Activated naive CD4-positive, alpha-beta T cell (primary cell): ENCODE measurements at places on chromosomes 12 and 14.

GRCh38 chr12:121420109-121420508, 20.2 kb downstream of the RNF34 start:
- no peak for DNase-seq

DNA sequence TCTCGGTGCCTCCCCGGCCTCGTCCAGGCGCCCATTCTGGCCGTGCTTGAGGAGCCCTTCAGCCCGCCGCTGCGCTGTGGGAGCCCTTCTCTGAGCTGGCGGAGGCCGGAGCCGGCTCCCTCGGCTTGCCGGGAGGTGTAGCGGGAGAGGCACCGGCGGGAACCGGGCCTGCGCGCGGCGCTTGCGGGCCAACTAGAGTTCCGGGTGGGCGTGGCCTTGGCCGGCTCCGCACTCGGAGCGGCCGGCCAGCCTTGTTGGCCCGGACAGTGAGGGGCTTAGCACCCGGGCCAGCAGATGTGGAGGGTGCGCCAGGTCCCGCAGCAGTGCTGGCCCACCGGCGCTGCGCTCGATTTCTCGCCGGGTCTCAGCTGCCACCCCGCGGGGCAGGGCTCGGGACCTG, 168.7 kb upstream of the RPL10L start:
- DNase-seq: no peak

DNA sequence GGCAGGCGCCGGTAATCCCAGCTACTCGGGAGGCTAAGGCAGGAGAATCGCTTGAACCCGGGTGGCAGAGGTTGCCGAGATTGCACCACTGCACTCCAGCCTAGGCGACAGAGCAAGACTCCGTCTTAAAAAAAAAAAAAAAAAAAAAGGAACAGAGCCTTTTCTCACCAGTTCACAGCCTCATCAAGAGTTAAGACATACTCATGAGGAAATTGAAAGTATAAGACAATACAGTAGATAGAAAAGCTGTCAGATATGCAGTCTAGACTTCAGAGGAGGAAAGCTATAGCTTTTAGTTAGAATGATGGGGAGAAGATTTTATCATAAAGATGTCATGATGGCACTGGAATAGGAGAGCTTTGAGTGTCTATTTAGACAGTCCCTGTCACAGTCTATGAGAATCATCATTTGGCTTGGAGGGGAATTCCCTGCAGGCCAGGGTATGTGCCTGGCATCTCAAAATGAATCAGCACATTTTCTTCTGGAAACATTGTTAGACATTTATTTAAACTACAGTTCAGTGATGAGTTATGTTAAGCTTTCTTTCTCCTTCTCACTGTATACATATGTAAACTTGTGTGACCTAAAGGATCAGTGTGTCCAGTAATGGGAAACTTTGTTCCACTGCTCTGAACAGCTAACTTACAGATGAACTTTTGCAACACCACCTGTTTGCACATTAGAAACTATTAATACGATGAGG, 2.9 kb upstream of the RAB35 start:
- DNase-seq: no peak

DNA sequence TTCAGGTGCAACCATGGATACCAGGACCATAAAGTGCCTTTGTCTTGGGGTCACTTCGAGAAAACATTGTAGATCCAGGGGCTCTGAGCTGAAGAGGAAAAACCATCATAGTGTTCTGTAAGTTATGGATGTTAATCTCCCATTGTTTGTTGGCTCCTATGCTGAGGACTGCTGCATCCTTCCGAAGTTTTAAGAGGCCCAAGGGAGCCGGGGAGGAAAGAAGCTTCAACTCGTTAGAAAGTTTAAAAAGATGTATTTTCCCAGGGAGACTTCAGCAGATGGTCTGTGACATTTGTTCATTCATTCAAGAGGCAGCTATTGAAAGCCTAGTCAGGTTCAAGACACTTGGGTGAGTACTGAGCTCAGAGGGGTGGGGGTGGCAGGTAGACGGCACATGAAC, 378.8 kb upstream of the TBX3 start:
- no peak for DNase-seq

DNA sequence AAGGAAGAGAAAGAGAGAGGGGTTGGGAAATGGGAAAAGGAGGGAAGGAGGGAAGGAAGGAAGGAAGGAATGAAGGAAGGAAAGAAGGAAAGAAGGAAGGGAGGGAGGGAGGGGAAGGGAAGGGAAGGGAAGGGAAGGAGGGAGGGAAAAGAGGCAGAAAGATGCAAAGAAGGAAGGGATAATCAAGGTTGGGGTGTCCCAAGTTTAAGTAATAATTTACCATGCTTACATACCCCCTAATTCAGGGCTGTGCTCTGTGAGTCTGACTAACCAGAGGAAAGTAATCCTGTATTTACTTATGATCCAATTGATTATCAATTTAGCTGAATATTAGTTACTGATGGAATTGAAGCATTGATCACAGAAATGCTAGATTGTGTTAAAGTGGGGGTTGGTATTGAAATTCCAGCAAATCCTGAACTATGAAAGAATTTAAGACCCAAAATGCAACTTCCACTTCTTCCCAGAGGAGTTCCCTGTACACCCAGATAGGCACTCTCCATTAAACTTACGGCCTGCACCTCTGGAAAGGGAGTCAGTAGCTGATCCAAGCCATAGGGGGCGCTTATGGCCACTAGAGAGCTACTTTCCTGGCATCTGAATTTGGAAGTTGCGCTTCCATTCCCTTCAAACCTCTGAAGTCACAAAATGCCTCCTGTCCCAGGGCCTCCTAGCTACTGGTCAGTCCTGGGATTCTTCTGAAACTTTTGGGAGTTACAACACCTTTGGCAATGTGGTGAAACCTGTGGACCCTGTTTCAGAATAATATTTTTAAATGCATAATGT, 162.7 kb upstream of the PWP1 start:
- DNase-seq: no peak

DNA sequence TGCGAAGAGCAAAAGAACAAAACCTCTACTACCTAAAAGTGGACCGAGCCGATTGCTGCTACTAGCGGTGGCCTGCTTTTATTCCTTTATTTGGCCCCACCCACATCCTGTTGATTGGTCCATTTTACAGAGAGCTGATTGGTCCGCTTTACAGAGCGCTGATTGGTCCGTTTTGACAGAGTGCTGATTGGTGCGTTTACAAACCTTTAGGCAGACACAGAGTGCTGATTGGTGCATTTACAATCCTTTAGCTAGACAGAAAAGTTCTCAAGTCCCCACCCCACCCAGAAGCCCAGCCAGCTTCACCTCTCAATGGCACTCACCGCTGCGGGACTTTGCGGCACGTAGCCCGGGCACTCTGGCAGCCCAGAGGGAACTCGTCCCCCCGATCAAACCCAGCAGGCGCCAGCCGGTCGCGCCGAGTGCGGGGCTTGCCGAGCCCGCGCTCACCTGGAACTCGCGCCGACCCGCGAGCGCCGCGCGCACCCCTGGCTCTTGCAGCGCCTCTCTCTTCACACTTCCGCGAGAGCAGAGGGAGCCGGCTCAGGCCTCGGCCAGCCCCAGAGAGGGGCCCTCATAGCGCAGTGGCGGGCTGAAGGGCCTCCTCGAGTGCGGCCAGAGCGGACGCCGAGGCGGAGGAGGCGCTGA, 8.7 kb upstream of the FGD4 start:
- DNase-seq: no peak

GRCh38 chr14:67680121-67680602, 5.7 kb upstream of the VTI1B start:
- DNase-seq: no peak

GRCh38 chr14:22821193-22822015, 6.2 kb upstream of the SLC7A7 start:
- no peak for DNase-seq

- no peak for DNase-seq
Observed at GRCh38 chr14:64573109-64573508, 23.3 kb downstream of the PPP1R36 start.

GRCh38 chr14:68364792-68365192, 428.1 kb downstream of the ZFP36L1 start:
- no peak for DNase-seq

DNA sequence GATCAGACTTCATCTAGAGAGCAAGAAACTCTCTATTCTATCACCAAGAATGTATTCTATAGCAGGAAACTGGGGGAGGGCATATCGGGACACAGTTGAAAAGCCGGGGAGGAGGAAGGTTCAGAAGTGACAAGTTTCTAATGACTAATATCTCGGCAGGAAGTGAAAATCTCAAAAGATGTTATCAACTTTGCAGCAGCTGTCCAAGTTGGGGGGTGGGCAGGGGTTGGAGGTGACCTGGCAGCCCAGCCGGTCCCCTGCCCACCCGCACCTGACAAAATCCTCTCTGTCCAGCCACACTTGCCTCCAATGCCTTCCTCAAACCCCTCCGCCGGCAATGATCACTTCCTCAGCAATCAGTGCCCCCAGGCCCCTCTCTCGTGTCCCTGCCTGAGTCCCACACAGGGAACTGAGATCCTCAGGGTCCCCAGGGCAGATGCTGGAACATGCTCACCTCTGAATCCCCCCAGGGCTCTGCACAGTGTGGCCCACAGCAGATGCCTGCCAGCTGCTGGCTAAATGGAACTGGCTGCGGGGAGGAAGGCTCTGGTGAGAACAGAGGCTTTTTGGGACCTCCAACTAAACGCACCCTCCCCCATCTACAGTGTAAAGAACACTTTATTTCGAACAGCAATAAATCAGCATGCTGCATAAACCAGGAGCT, 43.9 kb downstream of the CCDC88C start:
- DNase-seq: no peak

DNA sequence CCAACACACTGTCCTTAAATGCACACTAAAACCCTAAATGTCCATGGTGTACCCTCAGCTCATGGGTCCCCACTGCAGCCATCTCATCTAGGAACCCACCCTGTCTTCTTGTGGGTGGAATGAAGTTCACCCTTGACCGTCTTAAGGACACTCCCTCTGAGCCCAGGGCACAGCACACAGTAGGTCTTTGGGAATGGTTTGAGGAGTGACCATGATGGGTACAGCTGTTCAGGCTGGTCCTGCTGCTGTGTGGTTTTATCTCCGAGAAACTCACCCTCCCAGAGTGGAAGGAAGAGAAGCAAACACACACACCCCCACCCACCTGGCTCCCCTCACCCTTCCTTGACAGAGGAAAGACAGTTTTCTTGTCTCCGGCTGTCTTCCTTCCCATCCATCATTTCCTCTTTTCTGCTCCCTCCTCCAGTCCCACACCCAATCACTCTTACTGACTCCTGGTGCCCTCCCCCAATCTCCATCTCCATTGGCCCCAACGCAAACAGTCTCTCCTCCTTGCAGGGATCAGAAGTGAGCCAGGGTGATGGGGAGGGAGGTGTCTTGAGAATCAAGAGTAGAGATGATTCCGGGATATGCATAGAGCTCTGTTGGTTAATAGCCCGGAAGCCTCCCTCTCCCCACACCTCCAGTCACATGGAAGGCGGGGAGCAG, 105.9 kb upstream of the LHX5 start:
- no peak for DNase-seq

DNA sequence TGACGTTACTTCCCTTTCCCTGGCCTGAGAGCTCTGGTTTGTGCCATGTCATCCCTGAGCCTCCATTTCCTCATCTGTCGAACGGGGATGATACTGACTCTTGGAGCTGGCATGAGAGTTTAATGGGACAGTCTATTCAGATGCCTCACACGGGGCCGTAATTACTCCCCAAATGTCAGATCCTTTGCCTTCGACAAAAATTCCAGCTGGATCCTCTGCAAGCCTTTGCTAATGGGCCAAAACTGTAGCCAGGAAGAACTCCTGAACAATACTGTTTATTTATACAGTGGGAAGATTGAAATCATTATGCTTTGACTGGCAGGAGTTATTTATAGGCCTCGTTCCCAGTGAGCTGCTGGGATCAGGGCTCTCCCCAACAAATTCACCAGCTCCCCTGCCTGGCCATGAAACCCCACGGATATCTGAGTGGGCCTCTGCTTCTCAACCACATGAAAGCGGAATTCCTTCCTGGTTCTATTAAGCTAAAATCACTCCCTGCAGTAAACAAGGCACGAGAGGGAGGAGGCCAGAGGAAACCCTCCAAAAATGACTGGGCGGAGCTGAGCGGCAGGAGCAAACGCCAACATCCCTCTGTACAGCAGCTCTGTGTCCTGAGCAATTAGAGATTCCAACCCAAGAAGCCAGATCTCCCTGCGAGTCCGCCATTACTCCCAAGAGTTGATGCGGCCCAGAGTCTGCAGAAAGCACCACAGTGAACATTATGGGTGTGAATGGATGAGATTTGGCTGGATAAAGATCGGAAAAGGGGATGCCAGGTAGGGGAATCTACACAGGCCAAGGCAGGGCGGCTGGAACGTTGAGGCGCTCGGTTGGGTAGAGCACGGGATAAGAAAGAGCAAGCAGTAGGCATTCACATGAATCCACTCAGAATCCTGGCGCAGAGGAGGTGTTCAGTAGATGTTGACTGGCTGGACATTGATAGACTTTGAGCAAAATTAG, 326.1 kb downstream of the BCL11B start:
- DNase-seq: no peak

GRCh38 chr12:57552835-57553313, 3.0 kb downstream of the KIF5A start:
- no peak for DNase-seq

DNA sequence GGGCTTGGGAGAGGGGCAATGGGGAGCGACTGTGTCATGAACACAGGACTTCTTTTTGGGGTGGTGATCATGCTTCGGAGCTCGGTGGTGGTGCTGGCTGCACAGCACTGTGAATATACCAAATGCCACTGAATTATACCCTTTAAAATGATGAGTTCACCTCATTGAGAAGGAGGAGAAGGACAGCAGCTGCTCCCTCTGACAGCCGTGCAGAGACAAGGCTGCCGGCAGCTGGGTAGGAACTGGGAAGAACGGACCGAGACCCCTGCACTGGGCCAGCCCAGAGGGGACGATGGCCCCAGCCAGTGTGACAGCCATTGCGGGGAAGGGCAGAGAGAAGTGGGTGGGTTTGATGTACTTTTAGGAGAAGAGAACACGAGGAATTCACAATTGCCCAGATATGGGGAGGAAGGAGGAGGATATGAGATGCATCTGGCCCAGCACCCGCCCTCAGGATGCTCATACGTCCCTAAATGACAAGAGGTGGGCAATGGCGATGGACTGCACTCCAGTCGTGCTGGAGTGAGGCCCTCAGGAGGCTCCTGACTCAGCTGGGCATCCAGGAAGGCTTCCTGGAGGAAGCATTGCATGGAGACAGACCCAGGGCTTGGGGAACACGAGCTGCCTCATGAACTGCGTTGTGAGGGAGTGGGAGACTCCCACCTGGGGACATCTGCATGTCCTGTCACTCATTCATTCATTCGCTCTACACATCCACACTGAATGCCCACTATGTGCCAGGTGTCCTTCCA, 64.3 kb upstream of the C14orf180 start:
- no peak for DNase-seq

- no peak for DNase-seq
Observed at GRCh38 chr12:50550530-50551223, 45.9 kb downstream of the DIP2B start.

GRCh38 chr14:77143071-77143470, 1.5 kb upstream of the ZDHHC22 start:
- DNase-seq: no peak

- DNase-seq: no peak
Observed at GRCh38 chr14:53955671-53956426, 776 bp downstream of the BMP4 start.

GRCh38 chr14:79549515-79549914, 661.8 kb downstream of the DIO2 start:
- DNase-seq: no peak
